ENCODE measurements at places on chromosomes 7 and 10.

DNA sequence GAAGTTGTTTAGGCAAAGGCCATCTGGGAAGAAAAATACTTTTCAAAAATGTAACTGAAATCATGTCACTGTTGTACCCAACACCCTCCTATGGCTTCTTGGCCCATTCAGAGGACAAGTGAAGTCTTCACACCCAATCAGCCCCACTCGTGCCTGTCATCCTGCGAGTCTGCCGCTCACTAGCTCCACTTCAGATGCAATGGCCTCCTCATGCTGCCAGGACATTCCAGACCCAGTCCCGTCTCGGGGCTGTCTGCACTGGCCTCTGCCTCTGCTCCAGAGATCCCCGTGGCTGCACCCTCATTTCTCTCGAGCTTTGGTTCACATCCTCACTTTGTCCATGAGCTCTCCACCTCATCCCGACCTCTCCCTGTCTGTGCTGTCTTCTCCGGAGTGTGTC is 227.1 kb downstream of the KCNMA1 start:
- DNase-seq: no peak

DNA sequence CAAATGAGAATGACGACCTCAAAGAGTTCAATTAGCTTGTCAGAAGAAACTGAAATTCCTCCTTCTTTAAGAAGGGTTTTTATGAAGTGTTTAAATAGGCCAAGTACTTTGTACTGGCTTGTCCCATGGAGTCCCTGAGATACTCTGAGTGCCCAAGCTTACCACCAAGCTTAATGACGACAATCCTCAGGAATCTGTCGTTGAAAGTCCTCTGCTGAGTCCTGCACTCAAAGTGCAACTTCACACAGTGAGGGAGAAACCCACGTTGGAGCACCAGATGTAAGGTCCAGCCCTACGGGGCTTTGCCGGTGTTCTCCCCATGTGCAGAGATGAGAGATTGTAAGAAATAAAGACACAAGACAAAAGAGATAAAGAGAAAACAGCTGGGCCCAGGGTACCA is 42.8 kb upstream of the AKR1C2 start:
- DNase-seq: no peak

DNA sequence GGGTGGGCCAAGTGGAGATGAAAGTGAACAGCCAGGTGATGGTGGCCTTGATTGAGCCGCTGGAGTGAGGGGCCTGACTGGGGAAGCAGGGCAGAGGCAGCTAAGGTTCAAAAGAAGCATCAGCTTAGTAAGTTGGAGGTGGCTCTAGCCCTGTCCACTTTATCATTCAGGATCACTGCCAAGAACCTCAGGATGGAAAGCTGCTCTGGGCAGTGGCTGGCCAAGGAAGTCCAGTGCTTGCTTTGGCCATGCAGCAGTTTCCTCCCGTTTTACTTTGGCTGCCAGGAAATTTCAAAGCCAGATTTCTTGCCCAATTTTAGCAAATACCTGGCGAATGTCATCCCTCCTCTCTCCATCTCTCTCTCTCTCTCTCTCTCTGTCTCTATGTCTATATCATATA is 384.9 kb downstream of the PLXNA4 start:
- no peak for DNase-seq

- DNase-seq: no peak
These were observed 177.9 kb downstream of the EBF3 start for GRCh38 chr10:129786216-129786615.

GRCh38 chr7:11232462-11232861 is 258.8 kb downstream of the PHF14 start:
- no peak for DNase-seq

- no peak for DNase-seq
These were observed 207.3 kb downstream of the KIAA1217 start for GRCh38 chr10:24416248-24416647.

- DNase-seq: no peak
These were observed 36.9 kb upstream of the DOCK1 start for GRCh38 chr10:126868371-126868770.

DNA sequence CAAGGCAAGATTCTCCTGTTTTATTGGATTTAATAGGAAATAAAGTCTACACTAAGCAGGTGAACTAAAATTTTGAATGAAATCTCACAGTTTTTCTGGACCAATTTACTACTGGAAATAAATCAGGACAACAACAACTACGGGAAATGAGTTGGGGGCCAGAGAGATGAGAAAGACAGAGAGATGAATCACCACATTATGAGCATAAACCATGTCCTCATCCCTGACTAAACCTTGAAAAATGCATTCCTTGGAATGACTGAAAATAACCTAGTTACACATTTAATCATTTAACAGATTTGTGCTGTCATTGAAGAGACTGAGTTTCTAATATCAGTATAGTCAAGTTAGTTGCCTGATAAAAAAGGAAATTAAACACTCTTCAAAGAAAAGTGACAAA is 608.4 kb upstream of the KCND2 start:
- no peak for DNase-seq

GRCh38 chr10:111087968-111088505 is 11.2 kb downstream of the ADRA2A start:
- DNase-seq: no peak

DNA sequence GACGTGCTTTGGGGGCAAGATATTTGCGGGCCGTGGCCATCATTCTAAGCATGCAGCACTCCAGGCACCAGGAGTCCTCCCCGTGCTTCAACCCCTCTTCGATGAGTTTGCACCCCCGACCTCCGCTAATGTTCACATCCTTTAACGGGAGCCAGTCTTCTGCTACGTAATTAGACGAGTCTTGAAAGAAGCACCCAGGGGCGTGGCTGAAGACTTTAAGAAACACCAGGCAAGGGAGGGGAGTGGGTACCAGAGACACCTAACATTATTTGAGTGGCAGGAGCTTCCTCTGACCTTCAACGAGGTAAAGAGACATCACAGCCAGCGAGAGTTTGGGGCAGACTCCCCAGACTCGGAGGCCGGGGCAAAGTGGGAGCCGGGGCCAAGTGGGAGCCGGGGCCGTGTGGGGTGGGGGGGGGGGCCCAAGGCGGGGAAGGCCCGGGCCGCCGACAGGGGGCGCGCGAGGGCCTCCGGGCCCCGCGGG is 31.1 kb upstream of the TOMM7 start:
- no peak for DNase-seq

GRCh38 chr7:82211333-82211732 is 232.2 kb downstream of the CACNA2D1 start:
- DNase-seq: no peak

DNA sequence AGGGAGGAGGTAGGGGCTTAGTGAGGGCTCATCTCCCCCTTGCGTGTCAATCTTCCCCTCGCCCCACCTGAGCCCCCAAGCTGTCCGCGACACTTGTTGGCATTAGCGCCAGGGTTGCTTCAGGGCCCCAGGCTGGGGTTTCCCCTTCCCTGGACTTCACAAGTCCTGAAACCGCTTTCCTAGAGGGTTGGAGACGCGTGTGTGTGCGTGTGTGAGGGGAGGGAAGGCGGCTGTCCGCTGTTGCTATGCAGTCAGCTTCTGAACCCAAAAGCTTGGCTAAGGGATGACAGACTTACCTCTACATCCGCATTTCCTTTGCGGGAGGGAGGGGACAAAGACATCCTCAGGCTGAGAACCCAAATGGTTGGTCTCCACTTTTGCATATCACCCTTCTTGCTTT is 803 bp downstream of the GOLGA7B start:
- DNase-seq: no peak

DNA sequence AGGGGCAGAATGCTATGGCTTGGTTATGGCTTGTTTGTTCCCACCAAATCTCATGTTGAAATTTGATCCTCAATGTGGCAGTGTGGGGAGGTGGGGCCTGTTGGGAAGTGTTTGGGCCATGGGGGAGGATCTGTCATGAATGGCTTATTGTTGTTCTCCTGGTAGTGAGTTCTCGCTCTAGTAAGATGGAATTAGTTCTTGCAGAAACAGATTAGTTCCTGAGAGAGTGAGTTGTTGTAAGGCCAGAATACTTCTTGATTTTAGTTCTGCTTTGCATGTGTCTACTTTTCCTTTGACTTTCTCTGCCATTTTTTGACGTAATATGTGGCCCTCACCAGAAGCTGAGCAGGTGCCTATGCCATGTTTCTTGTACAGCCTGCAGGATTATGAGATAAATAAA is 188.2 kb downstream of the KIF20B start:
- no peak for DNase-seq

GRCh38 chr10:16612115-16612980 is 90.7 kb upstream of the C1QL3 start:
- peak; percentile 38 for DNase-seq

DNA sequence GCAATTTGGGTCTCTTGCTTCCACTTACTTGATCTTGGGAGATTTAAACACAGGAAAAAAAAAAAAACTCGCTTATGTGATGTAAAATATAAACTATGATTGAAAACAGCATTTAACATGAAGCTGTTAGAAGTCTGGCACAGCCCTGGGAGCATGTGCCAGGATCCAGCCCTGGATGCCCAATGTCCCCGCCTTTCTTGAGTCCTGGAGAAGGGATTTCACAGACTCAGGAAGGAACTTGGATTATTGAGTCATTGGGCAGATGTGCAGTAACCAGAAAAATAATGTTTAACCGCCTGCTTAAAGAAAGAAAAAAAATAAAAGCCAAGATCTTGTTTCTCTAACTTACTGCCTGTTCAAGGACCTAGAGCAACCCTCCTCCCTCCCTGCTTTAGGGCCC is 3.7 kb upstream of the JCAD start:
- DNase-seq: peak; percentile 82

DNA sequence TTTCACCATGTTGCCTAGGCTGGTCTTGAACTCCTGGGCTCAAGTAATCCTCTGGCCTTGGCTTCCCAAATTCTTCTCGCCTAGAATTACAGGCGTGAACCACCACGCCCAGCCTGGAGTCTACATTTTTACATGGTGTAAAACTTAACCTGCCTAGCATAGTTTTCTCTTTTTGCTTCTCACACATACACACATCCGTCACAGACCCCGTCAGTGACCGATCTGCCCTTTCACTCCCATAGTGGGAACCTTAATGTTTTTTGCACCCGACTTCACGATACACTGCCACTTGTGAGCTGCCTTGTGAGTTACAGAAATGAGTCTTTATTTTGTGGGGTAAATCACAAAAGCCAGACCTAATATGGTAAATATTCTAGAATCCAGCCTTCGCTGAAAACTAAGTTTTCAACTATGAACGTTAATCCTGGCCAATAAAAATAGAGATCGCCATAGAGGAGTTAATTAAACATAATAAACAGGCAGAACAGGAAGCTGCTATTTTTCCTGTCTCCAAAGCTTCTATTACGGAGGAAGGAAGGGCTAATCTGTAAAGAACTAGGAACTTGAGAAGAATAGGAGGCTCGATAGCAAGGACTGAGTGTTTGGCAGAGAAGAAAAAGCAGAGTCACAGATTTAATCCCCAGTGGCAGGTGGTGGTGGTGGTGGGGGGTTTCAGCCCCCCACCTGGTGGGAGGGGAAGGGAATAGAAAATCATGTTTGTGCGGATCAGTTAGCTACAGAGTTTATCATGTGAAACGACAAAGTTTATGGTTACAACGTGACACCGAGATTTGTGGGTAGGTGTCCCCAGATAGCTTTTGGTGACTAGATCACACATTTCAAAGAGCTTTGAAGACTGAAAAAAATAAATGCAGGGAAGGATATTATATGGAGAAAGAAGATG is 14.7 kb upstream of the FAM171A1 start:
- DNase-seq: no peak

- no peak for DNase-seq
These were observed 335.7 kb downstream of the SFMBT2 start for GRCh38 chr10:7075110-7075509.

DNA sequence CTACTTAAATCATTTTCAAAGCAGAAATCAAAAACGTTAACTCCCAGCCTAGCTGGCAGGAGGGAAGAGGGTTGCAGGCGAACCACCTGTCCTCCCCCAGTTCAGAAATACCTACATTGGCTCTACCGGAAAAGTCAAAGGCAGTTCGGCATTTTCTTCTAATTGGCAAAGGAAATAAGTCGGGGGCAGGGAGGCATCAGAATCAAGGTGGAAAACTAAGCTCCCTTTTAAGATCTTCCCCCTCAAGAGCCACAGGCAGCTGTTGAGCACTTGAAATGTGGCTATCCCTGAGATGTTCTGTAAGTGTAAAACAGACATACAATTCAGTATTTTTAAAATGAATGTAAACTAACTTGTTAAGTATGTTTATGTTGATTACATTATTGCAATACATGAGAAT is 957 bp upstream of the ELMO1 start:
- no peak for DNase-seq

GRCh38 chr10:5976512-5977470 is 552 bp downstream of the IL15RA start:
- DNase-seq: no peak

DNA sequence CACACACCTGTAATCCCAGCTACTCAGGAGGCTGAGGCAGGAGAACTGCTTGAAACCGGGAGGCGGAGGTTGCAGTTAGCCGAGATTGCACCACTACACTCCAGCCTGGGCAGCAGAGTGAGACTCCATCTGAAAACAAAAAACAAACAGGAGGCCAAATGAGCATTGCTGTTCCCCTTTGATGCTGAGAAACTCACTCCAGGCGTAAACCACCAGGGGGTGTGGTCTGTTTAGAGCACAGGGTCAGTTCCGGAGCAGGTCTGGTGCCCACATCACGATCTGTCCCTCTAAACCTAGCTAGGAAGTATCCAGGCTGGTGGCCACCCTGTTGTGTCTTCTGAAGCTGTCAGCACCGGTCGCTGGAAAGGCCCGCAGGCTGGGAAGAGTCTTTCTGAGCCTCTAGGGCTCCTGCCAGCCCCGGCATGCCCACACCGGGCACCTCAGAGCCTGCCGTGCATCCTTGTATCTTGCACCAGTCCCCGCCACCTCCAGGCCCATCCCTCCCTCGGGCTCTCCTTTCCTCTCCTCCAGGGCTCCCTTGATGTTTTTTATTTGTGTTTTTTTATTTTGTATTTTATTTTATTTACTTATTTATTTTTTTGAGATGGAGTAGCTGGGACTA is 66.3 kb upstream of the SH2B2 start:
- no peak for DNase-seq

DNA sequence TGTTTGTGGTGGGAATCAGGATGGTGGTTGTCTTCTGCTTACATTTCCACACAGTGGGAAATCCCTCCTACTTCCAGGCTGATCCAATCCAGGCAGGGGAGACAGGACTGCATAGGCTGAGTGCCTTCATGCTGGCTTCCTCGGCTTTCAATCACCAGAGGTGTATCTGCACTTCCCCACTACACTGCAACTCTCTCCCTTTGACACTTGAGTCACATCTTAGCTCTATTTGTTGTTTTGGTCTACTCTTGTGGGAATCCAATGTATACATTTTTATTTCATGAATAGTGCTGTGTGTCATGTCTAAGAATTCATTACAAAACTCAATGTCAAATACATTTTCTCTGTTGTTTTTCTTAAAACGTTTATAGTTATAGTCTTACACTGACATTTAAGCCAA is 735.6 kb downstream of the XPNPEP1 start:
- DNase-seq: no peak
